NCI-H1930 (cell line): ENCODE measurements at places on chromosomes 6 and 20.

DNA sequence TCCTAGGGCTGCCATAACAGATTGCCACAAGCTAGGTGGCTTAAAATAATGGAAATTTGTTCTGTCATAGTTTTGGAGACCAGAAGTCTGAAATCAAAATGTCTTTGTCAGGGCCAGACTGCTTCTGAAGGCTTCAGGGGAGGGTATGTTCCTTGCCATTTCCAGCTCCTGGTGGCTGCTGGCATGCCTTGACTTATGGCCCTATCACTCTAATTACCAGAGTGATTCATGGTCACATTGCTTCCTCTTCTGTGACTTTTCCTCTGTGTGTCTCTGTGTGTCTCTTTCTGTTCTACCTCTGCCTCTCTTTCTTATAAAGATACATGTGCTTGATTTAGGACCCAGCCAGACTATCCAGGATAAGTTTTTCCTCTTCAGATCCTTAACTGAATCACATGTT, 635.2 kb upstream of the IMPG1 start:
- no peak for DNase-seq

GRCh38 chr6:22098601-22099031, 198.2 kb downstream of the PRL start:
- peak; percentile 37 for DNase-seq

DNA sequence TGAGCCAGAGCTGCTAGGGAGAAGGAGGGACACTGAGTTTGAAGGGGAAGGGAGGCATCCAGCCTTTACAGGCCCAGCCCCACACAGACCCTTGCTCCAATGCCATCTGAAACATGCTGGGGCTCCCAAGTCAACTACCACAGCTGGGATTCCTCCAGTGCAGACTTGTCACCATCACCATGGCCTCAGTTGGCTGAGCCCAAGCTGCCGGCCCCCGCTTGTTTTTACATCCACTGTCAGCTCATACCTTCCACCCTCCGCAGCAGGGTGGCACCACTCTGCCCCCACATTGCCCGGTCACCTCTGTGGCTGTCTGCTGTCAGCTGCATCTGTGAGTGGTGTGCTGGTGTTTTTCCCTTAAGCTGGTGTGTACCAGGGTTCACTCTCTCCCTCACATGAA, 26.1 kb downstream of the GFOD1 start:
- no peak for DNase-seq

DNA sequence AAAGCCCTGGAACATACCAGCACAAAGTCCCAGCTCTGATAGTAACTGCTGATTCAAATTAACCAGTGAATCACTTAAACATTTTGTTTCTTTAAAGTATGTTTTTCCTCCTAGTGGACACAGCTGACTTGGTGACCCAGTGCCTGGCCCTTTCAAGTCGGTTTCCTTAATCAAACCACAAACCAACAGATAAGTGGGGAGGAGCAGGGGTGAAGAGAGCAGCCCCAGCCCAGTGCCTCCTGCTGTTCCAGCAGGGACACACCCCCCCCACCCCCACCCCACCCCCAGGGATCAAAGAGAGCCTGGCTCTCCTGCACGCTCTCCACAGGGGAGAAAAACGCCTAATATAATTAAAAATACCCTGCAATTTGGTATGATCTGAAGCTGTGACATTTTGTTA, 55.4 kb upstream of the TBXT start:
- no peak for DNase-seq

DNA sequence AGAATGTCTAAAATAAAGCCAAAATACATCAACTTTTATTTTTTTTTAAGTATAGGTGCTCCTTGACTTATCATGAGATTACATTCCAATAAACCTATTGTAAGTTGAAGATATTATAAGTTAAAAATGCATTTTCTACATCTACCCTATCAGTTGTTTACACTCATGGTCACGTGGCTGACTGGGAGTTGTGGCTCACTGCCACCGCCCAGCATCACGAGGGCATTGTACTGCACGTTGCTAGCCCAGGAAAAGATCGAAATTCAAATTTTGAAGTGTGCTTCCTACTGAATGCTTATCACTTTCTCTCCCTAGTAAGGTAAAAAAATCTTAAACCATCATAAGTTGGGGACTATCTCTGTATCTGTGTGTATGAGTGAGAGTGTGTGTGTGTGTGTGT, 126.6 kb upstream of the RIN2 start:
- DNase-seq: no peak
